Stimulated activated CD4-positive, alpha-beta T cell treated with anti-CD3 and anti-CD28 coated beads, Interleukin-1b, Interleukin-23, amount 100 ng/mL, for 1 hour (primary cell): ENCODE measurements at places on chromosomes 7 and 10.

DNA sequence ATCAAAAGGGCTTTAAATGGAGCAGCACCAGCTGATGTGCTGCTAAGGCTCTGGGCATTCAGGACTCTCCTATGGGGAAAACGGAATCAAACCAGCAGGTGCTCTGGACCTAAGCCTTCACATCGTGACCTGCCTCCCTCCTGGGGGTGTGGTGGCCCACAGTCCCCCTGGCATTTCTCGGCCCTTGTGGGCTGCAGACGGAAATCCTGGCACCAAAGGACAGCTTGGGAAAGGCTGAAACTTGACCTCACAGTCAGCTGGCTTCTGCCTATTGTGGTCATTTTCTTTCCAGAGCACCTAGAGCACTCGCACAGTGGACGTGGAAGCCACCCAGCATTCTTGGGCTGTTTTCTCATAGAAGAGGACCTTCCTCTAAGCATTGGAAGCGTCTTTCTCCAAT lies 74.8 kb downstream of the TPST1 start:
- no peak for DNase-seq

- DNase-seq, result no peak
Observed at GRCh38 chr10:129968020-129968852, 4.2 kb upstream of the EBF3 start.

- no peak for DNase-seq
Observed at GRCh38 chr7:47345857-47346298, 236.0 kb downstream of the TNS3 start.

DNA sequence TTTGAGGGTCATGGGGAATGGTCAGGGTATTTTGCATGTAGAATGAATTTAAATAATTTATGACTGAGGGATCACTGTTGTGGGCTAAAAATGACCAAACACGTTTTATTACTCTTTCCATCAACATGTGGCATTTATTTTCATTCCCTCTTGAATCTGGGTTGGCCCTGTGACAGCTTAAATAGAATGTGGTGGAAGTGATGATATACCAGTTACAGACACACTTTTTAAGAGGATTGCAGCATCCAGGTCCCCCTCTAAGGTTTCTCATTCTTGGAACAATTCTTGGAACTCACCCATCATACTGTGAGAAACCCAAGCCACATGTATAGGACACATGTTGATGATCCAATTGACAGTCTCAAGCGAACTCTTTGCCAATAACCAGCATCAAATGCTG lies 272.4 kb downstream of the ETV1 start:
- DNase-seq, result no peak

GRCh38 chr10:15068802-15069201 lies 19.8 kb downstream of the ACBD7 start:
- DNase-seq, result no peak

DNA sequence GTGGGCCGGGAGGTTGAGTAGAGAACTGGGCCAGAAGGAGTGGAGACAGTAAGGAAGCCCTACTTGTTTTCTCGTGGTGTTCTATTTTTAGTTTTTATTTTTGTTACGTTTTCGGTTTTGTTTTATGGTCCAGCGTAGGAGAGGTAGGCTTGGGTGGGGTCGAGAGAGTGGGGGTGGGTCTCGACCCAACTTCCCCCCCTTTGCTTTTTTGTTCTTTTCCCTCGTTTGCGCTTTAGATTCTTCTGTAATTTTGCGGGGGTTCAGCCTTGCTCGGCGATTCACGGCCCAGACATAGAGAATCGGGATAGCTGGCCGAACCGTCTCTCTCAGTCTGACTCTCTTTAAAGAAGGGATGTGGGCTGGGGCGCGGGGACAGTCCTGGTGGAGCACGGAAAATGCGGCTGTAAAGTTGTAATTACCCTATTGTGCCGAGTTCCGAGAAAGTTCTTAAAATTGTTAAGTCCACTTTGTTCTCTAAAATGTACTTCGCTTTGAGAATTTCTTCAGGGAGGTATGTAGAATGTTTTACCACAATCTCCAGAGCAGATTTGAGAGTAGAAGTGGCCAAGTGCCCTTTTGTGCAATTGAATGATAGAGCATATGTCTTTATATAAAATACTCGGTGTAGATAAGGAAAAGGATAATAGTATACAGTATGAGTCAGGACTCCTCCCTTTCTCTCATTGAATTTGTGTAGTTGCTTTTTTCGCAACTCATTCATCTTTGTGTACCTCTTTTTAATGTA lies 816 bp downstream of the DMTF1 start:
- DNase-seq, result no peak
